Mononuclear cell (primary cell): ENCODE measurements at places on chromosomes 7 and 10. TPM values are rescaled to one million over a fixed set of nuclear protein-coding genes. Genes with fewer than 3 reads are reported as not detected.

Gene CYP2C8
- total RNA-seq: 0.10 TPM

Gene PNLIPRP1
- not detected for total RNA-seq

Gene OR2A5
- under 0.01 TPM for total RNA-seq

Gene ACTR3C
- total RNA-seq: 9.3 TPM

Gene AKR1D1
- total RNA-seq: not detected

Gene VPS37D
- total RNA-seq: 0.63 TPM

Gene RNF133
- not detected for total RNA-seq

Gene NEUROG3
- total RNA-seq: not detected

Gene KIF11
- total RNA-seq: 0.84 TPM

Gene THNSL1
- 0.31 TPM for total RNA-seq

Gene C10orf105
- total RNA-seq: 0.31 TPM

Gene PLXDC2
- total RNA-seq: 46.2 TPM

Gene OR9A2
- not detected for total RNA-seq

Gene SPDYE8
- not detected for total RNA-seq

Gene WDFY4
- total RNA-seq: 28.9 TPM

Gene TMEM229A
- total RNA-seq: not detected

Gene SH3PXD2A
- total RNA-seq: 3.1 TPM

Gene DKK1
- total RNA-seq: not detected

Gene RET
- total RNA-seq: 0.63 TPM
